ENCODE measurements at places on chromosomes 3 and 15.

DNA sequence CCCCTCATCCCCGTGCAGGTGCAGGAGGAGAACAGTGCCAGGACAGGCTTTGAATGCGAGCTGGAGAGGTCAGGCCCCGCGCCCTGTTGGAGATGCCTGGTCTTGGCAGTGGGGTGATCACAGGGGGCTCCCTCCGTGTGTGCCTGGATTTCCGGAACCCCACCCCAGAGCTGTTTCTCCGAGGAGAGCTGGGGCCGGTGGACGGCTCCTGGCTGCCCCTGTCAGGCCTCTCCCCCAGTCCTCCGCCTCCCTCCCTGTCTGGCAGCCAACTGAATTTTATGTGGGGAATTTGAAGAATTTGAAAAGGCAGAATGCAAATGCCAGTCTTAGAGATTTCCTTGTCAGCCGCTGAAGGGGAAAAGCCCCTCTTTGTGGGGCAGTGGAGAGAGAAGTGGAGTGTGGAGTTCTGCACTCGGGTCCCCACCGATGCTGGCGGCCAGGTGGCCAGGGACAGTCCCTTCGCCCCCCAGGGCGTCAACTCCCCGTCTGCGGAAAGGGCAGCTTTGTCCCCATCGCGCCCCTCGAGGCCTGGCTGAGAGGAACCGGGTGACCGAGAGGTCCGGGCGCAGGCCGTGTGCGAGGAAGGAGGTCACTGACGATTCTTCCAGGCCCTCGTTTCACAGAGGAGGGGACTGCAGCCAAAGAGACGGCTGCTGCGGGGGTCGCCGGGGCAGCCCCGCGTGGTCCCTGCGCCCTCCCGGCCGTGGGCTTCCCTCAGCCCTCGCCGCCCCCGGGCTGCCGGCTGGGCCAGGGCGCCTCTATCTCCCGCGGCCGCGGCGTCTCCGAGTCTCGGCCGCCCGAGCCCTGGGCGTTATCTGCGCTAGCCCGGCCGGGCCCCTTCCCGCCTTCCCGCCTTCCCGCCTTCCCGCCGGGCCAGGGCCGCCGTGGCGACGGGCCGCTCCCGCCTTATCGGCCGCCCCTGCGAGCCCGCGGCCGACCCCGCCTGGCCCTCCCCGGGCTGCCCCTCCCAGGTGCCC, 56.0 kb upstream of the LCTL start:
- DNase-seq: no peak

DNA sequence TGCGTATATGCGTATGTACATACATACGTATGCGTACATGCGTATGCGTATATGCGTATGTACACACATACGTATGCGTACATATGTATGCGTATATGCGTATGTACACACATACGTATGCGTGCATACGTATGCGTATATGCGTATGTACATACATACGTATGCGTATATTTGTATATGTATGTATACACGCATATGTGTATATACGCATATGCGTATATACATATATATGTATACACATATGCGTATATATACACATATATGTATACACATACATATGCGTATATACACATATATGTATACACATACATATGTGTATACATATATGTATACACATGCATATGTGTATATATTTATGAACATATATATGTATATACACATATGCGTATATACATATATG, 12.1 kb downstream of the MCTP2 start:
- DNase-seq: no peak

DNA sequence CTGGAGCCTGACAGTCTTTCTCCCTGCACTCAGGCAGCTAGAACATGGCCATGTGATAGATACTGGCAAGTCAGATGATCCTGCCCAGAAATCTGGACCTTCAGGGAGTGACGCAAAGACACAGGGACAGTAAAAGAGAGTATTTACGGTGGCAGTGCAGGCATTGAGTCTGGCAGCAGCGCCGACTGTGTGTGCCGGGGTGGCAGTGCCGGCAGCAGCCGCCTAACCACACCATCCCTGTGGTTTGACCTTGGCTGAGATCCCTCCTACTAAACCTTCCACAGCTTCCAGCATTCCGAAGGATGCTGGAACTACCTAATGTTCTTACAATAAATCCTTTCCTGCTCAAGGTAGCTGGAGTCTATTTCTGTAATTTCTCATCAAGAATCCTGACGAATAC, 4.6 kb upstream of the TSPAN3 start:
- no peak for DNase-seq

DNA sequence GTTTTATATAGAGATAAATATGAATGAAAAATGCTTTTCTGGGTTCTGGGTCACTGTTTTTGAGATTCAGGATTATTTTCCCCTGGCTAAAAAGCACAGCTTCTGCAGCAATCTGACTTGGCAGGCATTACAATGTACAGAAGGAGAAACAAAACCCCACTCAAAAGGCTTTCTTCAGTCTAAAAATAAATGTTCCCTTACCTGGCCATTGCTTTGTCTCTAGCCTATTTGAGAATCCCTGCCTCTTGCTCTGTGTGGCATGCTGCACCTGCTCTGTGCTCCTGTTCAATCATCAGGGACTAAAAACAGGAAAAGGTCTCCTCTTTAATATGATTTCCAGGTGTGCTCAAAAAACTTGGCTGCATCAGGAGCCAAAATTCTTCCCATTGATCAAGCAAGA, 187.4 kb upstream of the STAC start:
- no peak for DNase-seq

DNA sequence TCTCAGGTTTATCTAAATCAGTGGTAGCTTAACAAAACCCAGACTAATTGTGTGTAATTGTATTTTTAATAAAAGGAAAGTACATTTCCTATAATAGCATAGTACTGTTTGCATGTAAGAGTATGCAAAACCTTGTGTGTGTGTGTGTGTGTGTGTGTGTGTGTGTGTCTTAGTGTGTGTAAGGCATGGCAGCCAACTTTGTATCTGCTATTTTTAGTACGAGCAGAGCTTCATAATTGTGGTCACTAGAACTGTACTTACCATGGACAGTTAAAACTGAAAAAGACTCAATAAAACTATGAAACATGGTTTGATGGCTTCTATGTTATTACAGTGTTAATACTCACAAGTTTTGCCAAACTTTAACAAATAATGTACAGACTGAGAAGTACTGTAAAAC, 6.2 kb downstream of the P2RY1 start:
- DNase-seq: no peak

GRCh38 chr3:125129512-125129997, 73.8 kb upstream of the HEG1 start:
- DNase-seq: no peak

DNA sequence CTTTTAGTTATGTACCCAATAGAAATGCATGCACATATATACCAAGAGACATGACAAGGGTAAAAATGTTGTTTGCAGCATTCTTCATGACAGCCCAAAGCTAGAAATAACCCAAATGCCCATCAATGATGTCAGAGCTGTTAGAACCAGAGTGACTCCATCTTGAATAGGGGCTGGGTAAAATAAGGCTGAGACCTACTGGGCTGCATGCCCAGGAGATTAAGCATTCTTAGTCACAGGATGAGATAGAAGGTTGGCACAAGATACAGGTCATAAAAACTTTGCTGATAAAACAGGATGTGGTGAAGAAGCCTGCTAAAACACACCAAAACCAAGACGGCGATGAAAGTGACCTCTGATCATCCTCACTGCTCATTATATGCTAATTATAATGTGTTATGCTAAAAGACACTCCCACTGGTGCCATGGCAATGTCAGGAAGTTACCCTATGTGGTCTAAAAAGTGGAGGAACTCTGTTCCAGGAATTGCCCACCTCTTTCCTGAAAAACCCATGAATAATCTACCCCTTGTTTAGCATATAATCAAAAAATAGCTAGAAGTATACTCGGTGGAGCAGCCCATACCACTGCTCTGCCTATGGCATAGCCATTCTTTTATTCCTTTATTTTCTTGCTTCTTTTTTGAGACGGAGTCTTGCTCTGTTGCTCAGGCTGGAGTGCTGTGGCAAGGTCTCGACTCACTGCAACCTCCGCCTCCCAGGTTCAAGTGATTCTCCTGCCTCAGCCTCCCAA, 32.9 kb downstream of the ZBTB11 start:
- DNase-seq: no peak

DNA sequence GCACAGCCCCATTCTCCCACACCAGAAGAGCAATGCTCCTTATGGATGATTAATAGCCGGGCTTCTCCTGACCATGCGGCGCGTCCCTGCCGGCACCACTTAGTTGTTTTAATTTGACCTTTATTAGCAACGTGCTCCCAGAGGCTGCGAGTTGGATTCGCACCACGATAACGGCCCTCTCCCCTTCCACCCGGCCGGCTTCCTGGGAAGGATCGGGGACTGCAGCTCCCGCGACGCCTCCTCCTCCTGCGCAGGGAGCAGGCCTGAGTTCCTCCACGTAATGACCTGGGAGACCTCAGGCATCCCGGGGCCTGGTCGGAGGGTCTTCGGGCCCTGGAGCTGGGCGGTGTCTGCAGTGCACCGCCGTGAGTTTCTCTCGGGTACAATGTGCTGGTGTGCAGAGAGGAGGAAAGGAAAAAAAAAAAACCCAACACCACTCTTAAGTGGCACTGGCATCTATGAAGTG, 243.3 kb upstream of the TOPAZ1 start:
- DNase-seq: no peak

DNA sequence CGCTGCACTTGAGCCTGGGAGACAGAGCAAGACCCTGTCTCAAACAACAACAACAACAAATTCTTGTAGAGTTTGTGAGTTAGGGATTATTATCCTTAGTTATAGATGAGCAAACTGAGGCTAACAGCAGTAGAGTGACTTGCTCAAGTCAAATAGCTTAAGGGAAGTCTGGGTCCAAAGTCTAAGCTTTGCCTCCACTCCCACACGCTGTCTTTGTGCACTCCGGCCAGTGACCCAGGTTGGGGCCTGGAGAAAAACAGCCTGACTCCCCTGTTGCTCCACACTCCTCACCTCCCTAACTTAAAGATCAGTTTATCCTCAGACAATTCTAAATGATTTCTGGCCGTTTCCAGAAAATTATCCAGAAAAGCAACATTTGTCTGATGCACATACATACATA, 9.2 kb upstream of the SIN3A start:
- no peak for DNase-seq

DNA sequence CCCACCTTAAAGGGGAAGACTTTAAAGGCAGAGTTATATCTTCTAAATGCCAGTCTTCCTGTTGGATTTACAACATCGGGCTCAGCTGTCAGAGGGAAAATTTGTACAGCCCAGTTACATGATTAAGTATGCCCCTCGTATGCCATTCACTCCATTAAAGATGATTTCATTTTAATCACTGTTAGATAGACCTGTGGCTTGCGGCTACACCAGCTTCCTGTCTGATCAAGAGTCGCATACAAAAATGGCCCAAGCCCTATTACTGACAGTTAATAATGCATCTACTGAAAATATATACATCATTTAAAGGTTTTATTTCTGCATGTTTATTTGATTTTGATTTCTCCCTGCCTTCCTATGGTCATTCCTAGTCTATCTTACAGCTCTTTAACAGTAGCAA, 7.1 kb downstream of the EIF4E3 start:
- DNase-seq: no peak

DNA sequence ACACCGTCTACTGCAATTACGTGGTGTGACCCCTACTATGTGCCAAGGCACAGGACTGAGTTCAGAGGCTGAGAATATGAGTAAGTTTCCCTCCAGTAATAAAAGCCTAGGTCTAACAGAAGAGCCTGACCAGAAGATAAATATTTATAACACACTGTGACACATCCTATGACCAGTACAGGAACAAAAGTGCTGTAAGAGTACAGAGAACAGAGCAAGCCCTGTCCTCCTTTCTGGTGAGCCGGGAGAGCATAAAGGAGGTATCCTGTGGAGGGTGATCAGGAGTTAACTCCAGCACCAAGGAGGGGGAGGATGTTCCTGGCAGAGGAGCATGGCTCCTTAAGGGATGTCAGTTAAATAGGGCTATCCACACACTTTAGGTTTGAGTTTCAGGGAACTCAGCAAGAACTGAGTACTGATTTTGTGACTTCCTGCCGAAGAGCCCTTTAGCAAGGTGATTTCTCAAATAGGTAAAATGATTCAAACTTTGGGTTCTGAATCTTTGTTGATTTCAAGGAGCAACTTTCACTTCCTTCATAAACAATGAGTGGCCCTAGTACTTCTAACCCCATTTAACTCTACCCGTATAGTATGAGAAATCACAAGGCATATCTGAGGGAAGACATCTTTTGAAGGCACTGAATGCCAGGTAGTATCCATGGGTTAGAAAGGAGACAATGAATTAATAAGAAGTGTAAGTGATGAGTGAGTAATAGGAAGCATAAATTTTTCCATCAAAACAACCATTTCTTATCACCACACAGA, 198.0 kb downstream of the THRB start:
- DNase-seq: no peak

DNA sequence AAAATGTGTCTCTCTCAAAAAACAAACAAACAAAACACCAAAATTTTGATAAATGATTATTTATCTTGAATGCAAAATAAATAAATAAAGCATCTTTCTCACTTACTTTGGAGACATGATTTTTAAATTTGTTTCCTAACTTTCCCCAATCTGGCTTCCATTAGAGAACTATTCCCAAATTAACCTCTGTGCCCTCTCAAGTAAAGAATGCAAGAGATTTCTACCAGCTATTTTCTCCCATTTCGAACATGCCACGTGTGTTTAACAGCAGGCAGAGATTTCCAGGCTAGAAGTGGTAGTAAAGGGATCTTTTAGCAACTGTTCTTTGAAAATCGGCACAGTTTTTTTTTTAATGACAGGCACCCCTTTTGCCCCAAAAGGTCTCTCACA, 269.1 kb downstream of the SHQ1 start:
- DNase-seq: no peak

DNA sequence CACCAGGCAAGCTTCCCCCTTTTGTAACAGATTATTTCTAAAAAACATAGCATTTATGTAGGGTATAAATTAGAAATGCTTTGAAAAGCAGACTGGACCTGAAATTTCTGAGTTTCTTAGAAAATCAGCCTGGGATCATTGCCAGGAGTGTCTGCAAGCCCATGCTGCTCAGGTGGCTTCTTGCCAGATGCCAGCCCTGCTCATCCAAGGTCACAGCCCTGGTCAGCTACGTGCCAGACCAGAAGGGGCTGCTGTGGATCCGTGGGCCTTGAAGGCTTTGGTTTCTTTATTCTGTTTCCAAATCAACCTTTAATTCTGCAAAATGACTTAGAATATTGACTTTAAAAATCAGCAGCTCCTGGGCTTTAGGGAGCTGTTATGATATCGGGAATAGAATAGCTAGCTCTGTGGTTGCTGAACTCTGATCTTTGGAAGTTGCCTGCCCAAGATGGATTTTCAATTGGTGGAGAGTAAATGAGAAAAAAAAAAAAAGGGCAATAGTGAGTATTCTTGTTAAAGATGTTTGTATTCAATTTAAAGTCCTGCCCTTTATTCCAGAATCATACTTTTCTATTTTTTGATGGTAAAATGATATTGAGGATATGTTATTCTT, 370.1 kb upstream of the ONECUT1 start:
- DNase-seq: no peak
